ENCODE measurements at places on chromosomes 6 and 20.
A peak's percentile ranks its signal among the peaks of the same experiment; 100 is the strongest.

DNA sequence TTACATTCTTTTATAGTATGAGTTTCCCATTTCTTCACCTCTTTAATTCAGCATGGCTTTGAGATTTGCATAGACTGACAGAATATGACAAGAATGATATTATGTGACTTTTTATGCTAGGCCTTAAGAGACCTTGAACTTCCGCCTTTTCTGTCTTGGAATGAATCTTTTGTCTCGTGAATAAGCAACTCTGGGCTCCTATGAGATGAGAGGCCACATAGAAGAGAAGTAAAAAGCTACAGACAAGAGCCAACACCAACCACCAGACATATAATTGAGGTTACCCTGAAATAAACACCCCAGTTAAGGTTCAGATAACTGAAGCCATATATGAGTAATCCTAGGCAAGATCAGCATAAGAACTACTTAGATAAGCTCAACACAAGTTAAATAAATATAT, 600.8 kb downstream of the MEI4 start:
- no peak for DNase-seq

DNA sequence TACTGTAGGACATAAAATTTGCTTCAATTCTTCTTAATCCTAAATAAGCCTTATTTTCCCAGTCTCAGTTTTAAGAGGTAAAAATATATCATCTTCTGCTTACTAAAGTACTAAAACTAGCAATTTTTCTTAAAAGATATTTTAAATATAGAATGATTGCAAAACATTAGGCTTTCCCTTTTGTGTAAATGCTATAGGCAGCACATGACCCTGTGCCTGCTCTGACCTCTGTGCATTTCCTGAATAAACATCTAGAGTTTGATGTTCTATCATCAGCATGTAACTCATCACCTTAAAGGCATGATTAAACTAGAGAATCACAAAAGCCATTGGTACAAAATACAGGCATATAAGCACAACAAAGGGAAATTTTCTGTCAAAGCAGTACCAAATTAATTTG, 422.7 kb downstream of the TFAP2B start:
- DNase-seq: no peak

DNA sequence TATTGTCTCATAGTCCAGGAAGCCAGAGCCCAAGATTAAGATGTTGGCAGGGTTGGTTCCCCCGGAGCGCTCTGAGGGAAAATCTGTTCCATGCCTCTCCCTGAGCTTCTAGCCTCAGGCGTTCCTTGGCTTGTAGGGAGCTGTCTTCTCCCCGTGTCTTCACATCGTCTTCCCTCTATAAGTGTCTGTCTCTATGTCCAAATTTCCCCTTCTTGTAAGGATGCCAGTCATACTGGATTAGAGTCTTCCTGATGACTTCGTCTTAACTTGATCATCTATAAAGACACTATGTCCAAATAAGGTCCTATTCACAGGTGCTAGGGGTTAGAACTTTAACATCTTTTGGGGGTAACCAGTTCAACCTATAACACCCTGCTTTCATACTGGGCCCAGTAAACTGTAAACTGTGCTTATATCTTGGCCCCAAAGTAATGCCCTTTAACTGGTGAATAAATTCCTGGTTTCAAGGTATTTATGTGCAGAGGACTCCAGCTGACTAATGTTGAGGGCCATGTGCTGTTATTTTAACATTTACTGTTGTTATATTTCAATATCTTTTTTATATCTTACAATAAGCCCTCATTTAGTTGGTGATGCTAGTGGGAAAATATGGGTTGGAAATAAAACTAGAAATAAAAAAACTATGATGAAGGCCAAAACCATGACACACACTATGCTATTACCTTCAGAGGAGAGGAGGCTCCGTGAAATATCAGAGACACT, 101.7 kb upstream of the IYD start:
- DNase-seq: no peak

- DNase-seq: no peak
These were observed 497.4 kb upstream of the SULF2 start for GRCh38 chr20:48282591-48283228.

DNA sequence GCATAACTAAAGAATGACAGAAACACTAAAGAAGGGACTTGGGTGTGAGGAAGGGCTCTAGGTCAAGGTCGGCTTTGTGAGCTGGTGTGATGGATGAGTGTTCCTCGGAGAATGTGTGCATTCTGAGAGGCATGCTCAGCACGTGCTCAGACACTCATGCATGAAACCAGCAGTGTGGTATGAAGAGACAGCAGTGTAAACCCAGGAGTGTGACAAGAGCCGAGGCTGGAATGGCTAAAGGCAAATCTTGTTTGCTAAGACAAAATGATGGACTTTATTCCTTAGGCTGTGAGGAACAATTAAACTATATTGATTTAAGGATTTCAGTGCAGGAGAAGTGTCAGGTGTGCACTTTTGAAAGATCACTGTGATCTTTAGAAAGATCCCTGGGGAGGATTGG, 107.4 kb upstream of the MAP7 start:
- DNase-seq: no peak

GRCh38 chr6:165042912-165043311, 266.5 kb downstream of the C6orf118 start:
- no peak for DNase-seq

GRCh38 chr6:161586887-161587286, 313.0 kb upstream of the AGPAT4 start:
- DNase-seq: no peak

GRCh38 chr6:32971581-32972352, 3.4 kb downstream of the BRD2 start:
- DNase-seq: peak; percentile 98

- no peak for DNase-seq
These were observed 29.1 kb downstream of the RALY start for GRCh38 chr20:34022839-34023234.

DNA sequence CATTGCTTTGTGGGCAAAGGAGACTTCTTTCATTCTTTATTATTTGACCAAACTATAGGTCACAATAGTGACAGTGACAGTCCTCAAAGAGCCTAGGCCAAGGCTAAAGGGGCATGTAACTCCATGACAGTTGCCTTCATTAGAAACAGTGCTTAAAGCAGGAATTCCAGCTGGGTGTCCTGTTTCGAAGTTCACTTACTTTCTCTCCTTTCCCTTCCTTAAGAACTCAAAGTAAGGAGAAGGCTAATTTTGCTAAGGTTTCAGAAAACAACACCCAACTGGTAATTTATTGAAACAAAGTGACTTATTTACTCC, 48.1 kb upstream of the HEY2 start:
- DNase-seq: no peak

DNA sequence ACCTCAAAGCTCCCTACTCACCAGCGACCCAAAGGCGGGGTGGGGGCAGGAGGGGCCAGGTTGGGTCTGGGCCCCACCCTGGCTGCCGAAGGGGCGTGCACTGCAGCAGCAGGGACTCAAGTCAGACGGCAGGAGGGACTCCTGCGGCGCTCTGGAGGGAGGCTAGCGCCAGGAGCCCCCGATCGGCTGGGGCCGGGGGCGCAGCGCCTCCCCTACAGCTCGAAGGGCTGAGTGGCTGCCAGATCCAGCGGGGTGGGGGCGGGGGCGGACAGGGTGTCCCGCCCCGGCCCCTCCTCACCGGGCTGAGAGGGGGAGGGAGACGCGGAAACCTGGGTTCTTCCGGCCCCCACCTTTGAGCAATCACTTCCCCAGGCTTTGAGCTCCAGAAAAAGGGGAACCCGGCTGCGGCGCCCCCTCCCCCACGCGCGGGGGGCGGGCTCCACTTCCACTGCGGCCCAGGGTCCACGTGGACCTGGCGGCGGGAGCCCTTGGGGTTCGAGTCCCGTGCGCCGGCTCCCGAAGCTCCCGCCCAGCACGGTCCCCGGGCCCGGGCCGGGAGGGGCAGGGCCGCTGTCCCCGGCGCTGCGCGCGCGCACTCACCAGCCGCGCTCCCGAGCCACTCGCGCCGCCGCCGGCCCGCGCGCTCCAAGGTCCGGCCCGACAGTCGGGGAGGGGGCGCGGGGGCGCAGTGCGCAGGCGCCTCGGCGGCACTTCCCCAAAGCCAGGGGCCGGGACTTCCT, at the start of gene RGS19:
RGS19 (minus strand) TSS at position 246 of the 740 bp plus-strand sequence. CDS start 2,632 bp downstream, outside the sequence.
- DNase-seq: peak; percentile 71

GRCh38 chr6:154583546-154584188, 73.2 kb upstream of the CNKSR3 start:
- DNase-seq: no peak

DNA sequence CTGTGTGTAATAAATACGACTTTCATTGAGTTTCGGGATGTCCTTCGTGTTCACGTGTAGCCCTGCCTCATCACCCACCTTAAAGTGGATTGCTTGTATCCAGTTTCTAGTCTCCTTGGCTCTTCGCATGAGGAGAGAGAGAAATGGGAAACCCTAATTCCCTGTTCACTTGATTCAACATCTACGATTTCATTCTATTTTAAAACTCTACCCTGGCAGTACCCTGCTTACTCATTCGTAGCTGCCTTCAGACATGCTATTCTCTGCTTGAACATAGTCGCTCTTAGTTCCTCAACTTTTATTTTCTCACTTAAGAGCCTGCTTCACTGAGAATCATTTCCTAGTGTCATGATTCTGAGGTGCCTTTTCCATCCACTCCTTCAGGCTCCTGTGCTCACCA, 163.6 kb downstream of the EYA4 start:
- DNase-seq: no peak

GRCh38 chr20:24501764-24502556, 32.5 kb downstream of the SYNDIG1 start:
- peak; percentile 51 for DNase-seq

DNA sequence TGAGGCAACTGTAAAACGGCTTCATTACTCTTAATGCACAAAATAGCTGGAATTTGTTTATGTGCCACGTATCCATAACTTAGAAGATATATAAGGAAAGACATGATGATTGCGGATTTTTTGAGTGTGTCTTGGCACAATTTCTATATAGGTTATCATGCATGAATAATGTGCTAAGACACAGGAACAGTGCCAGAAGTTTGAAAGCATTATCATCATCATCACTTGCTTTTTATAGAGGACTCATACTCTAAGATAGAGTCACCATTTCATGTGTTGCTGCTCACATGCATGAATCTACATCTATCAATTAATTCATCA, 113.4 kb downstream of the ELOVL4 start:
- DNase-seq: no peak

DNA sequence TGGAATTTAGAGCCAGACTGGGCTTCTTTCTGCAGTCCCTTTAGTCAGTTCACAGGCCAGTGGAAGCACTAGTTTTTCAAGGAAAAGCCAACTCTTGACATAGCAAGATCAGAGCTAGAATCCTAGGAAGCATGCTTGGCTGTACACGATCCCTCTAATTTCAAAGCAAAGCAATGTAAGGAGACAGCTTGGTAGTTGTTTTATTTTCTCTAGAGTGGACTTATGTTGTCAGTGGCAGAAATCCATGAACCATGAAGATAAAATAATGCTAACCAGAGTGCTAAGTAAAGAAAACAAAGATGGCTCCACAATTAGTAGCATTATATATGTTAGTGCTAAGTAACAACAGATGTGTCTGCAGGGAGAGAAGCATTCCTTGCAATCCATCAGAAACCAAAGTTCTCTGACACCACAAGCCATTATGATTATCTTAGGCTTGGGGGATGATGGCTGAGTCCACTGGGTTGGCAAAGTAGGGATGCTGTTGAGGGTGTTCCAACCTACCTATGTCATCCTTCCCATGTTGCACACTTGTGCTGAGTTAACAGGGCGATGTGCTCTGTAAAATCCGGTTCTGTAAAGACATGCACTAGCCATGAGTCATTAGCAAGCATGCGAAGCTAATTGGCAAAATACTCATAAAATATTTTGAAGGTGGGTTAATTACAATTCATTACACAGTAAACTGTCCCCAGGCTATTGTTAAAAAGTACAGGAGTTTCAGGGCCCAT, 115.2 kb downstream of the BMP2 start:
- DNase-seq: no peak

GRCh38 chr6:148947621-148948444, 201.0 kb downstream of the UST start:
- DNase-seq: peak; percentile 57

- DNase-seq: peak; percentile 46
These were observed at the start of gene RBM38 for GRCh38 chr20:57390604-57391438. Gene RBM38 (plus strand): TSS chr20:57391396. CDS start chr20:57391582, 186 bp downstream.

DNA sequence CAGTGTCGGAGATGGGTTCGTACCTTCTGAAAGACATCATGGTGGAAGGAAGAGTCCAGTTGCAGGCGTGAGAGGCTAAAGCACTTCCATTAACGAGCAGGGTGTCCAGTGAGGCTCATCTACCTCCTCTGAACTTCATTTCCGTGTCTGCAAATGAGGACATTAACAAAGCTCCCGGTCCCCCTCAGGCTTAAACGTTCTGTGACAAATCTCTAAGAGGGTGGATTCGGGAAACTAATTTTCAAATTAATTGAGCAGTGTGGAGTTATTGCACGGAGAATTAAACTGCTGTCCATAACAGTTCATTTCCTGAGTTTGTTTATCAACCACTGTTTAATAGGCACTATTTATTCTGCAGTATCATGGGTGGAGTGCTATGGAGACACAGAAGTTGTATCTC, 68.2 kb downstream of the TRMT6 start:
- no peak for DNase-seq

Data from anterior cingulate cortex (tissue), 58 donors.